Stimulated activated CD4-positive, alpha-beta T cell treated with anti-CD3 and anti-CD28 coated beads, Interleukin-1b, Interleukin-23, amount 100 ng/mL, for 1 hour (primary cell): ENCODE measurements at places on chromosomes 4 and X.

DNA sequence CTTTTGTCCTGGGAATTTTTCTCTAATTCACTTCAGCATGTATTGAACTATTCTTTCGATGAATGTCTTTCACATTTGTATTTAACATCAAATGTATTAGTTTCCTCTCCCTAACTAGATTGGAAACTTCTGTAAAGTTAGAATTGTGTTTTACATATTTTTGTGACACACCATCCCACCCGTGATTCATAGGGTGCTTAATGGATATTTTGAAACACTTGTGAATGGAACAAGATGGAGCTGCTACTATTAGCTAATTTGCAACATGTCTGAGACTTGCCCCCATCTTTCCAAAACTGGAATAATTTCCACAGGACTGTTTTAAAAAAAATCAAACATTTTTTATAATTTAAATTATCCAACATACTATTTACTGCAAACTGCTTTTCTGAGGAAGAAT is 30.2 kb upstream of the GNPDA2 start:
- no peak for DNase-seq

DNA sequence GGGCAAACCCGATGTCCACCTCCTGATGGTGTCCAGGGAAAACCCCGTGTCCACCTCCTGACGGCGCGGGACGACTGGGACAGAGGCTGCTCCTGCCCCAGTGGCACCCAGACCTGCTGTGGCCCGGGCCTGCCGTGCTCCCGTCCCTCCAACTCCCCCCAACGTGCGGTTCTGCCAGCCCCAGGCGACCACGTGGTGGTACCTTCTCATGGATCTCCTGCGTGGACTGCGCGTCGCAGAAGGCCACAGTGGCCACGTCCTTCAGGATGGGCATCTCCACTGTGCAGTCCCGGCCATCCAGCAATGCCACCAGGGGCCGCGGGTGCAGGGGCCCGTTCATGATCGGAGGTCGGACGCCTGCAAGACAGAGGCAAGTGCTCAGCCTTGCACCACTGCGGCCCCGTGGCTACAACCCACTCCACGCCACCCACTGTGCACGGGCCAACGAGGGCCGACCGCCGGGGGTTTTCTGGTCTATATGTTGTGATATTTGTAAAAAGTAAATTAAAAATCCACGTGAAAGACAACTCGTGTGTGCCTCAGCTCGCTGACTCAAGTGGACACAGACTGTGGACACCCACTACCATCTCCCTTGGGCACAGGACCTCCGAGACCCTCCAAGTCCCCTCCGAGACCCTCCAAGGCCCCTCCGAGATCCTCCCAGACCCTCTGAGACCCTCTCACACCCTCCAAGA is 10.8 kb downstream of the CTBP1 start:
- no peak for DNase-seq

DNA sequence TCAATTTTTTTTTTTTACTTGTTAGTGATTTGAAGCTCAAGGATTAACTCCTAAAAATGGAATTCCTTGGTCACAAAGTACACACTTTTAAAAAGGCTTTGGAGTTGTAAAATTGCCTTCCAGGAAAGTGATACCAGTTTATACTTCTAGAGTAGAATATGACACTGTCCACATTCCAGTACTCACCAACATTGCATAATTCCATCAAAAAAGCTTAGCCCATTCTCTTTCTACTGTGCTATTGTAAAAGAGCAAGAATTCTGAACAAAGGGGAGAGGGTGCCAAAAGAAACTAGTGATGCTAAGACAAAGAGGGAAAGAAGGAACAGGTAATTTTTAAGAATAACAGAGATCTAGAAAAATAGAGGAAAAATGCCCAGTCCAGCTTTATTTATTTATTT is 10.4 kb upstream of the PHOX2B start:
- no peak for DNase-seq

DNA sequence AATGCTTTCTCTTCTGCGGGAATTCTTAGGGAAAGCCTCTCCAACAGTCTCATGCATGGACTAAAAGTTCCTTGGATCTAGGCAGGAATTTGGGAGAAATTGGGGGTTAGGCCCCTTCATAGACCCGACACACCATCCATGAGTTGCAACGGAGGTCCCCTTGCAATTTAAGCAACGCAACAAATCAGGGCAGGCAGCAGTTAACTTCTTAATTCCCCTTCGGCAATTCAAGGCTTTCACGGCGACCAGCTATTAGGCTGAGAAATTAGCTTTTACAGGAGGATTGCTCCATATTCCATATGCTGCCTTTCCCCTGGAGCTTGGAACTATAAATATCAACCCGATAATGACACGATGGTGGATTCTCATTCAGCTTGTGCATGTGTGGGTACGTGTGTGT is 241.0 kb downstream of the SHOX start:
- DNase-seq: no peak

DNA sequence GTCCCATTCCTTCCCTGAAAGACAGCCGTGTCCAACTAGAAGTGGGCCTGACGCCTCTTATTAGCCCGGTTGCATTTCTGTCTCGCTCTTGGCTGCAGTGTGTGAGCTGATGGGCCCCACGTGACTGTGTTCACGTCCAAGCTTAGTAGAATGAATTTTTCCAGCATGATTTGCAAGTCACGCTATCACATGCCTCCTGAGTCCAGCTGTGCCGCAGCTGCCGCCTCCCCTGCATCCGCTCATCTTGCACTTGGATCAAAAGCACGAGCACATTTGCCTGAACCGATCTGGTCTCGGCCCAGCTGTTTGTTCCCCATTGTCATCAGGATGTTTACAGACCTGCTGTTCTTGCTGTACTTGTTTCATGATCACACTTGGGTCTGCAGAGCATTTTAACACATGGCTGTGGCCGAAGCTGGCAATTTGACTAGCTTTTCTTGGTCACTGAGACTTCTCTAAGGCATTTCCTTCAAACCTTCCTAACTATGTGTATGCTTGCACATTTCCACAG is 126.5 kb downstream of the KIT start:
- DNase-seq: no peak

- DNase-seq: no peak
Observed at GRCh38 chrX:154472685-154473632, 6.1 kb downstream of the LAGE3 start.

GRCh38 chr4:865572-865971 is 39.6 kb upstream of the CPLX1 start:
- no peak for DNase-seq

GRCh38 chr4:1873776-1874175 is 2.6 kb downstream of the NSD2 start:
- DNase-seq: no peak

- DNase-seq: no peak
Observed at GRCh38 chrX:79371640-79372039, 4.5 kb upstream of the ITM2A start.

DNA sequence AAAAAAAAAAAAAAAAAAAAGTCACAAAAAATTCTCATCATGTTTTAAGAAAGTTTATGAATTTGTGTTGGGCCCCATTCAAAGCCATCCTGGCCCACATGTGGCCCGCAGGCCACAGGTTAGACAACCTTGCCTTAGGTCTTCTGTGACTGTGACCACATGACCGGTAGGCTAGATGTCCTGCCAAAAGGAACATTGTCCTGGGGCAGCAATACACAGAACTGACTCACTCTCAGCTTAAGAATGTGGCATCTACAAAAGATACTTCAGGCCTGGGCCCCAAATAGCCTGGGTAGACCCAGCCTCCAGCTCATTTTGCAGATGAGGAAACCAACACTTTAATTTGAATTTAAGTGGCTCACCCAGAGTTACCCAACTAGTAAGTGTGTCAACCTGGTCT is 10.0 kb downstream of the AWAT2 start:
- no peak for DNase-seq

- DNase-seq: no peak
Observed at GRCh38 chrX:48617542-48618340, 20.4 kb downstream of the WDR13 start.

GRCh38 chrX:110425222-110426154 is 66.8 kb downstream of the RTL9 start:
- no peak for DNase-seq

DNA sequence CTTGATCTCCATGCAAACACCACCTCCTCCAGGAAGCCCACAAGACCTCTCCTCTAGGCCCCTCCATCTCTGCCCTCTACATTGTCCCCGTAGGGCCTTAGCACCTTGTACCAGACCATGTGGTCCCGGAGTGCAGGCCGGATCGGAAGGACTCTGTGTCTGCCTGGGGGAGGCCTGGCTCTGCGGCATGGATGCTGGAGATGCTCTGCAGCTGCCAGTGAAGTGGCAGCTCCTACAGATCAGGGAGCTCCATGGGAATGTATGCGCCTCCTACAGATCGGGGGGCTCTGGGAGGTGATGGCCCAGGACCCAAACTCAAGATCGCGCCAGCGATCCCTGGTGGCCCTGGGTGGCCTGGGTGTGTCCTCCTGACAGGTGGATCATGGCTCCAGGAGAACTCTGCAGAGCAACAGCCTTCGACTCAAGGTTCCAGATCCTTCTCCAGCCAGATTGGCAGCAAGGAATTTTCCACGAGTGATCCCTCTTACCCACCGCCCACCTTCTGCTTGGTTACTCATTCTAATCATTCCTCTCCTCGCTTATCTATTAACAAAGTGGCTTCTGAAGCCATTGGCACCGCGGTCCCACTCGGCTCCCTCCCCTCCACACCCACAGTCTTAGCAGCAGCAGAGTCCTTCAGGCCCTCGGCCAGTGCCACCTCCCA is 67.3 kb downstream of the ADRA2C start:
- no peak for DNase-seq

- no peak for DNase-seq
Observed at GRCh38 chrX:131146702-131147101, 88.6 kb downstream of the ARHGAP36 start.

GRCh38 chr4:88792821-88793220 is 95.2 kb upstream of the NAP1L5 start:
- no peak for DNase-seq

DNA sequence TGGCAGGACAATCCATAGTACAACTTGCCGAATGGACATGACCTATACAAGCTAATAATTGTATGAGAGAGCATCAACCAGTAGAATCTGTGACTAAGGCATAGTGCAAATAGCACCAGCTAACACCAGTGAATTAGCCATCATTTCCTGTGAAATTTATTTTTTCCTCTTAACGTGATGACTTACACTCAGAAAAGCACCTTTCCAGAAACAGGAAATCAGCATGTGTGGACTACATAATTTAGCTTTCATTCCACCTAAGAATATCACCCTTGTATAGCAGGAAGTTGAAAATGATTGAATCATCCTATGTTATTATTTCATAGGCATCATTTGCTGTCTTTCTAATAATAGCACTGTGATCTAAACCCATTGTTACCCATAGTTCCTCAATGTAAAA is 1393.4 kb upstream of the PCDH7 start:
- no peak for DNase-seq

DNA sequence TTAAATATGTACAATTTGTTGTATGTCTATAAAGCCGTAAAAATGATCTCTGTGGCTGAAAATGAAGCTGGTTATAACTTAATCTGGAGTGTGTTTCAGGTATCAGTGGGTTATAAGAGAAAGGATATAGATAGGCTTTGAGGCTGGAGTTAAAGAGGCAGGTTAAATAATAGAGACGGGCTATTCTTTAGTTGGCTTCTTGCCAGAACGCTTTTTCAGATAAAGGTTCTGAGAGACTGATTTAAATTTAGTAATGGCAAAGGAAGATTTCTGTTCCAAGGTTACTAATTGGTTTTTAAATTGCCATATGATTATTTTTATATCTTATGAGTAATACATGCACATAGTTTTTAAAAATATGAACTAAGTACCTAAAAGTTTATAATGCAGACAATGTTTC is 117.4 kb downstream of the AWAT2 start:
- DNase-seq: no peak

GRCh38 chr4:76449362-76449767 is 14.3 kb downstream of the SHROOM3 start:
- DNase-seq: no peak

DNA sequence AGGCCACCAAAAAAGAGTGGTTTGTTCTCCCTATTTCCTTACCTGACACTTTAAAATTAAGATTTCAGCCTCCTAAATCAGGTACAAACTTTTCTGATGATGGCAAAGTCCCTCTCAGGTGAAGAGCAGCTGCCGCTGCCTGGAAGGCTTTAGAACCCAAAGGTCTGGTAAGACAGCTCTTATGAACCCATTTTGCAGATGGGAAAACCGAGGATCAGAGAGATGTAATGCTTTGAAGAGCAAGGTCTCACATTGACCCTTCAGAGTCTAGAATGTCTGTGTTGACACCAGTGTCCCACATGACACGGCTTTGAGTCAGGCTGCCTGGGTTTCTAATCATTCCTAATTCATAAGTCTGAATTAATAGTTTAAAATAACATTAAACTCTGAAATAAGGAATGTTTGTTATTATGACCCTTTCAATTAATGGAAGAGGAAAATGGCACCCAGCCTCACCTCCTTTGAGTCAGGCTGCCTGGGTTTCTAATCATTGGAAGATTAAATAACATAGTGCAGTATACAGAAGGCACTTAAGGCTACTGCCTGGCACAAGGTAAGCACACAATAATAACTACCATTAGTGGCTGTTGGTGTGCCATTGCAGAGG is 27.9 kb upstream of the KIAA0232 start:
- no peak for DNase-seq

GRCh38 chr4:74033739-74034138 is 4.8 kb downstream of the CXCL3 start:
- no peak for DNase-seq

- no peak for DNase-seq
Observed at GRCh38 chr4:164734484-164734883, 19.4 kb upstream of the SMIM31 start.
